ENCODE measurements at places on chromosomes 6 and 20.
A peak's percentile ranks its signal among the peaks of the same experiment; 100 is the strongest.

DNA sequence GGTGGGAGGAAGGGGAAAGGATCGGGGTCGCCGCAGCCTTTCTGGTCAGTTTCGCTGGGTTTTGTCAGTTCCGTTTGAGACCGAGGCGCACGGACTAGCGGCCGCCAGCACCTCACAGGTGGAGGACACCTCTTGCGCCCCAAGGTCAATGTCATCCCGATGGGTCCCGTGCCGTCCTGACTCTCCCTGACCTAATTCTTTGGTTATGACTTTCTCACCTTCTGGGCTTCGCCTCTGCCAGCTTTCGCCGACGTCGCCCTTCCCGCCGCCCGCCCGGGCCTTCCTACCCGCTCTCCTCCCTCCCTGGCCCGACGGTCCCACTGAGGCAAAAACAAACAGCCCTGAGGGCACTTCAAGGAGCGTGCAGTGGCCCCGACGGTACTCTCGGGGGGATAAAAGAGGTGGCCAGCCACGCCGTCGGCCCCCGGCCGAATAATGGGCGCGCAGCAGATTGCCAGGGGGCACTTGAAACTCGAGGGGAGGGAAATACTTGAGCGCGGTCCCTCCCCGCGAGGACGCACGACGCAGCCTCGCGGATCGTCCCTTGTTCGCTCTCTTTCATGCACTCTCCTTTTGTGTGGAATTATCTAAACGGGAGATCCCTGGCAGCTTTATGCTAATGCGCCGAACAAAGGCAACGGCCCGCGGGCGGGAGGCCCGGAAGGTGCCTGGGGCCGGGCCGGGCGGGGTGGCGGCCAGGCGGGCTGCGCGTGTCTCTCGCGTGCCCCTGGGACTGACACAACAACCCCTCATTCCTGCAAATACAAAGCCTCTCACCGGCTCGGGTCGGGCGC lies 3.9 kb upstream of the INSM1 start:
- no peak for DNase-seq

GRCh38 chr6:34536251-34536958 lies 19.7 kb downstream of the SPDEF start:
- DNase-seq = no peak

DNA sequence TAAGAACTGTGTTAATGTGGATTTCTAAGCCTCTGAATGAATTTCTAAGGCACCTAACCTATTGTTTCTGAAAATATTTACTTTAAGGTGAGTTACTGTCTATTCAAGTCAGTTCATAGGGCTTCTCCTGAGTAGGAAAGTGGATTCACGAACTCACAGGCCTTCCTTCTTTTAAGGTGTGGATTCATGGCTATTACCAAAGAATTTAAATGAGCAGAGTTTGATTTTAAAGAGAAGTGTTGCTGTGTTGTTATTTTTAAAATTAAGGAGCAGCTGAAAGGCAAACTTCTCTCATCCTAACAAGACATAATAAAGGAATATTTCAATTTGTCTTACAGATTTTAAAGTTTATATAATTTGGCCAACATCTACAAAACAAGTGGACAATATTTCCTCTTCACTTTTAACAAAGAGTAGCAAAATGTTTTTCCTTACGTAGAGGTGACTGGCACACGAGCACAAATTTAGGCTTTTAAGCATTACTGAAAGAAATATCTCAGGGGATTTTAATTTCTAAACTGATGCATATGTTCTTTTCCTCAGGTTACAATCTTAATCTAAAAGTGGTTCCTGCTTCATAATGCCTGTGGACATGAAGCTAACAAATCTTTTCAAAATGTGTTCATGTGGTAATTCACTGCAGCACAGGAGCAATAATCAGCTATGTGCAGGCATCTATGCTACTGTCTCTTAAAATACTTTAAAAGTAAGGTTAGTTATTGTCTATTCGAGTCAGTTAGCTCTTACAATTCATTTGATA lies 602 bp upstream of the TSPYL4 start:
- DNase-seq = no peak

DNA sequence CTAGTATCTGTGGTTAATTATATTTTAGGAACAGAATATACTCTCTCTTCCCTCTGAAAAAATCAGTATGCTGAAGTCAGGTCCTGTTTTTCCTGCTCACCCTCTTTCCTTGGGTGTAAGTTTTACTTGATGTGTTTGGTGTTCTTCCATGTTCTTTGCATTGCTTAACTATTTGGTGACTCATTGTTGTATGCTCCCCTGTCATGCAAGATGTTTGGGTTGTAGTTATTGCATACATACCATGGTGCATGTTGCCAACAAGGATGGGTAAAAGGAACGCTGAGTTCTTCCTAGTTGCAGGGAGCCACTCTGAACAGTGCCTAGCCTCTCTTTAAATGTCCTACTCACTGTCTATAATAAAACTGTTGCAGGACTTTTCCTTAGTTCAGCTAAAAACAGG lies 207.9 kb upstream of the LAMP5 start:
- no peak for DNase-seq

GRCh38 chr20:43667341-43668132 lies 623 bp downstream of the MYBL2 start:
- DNase-seq = no peak

DNA sequence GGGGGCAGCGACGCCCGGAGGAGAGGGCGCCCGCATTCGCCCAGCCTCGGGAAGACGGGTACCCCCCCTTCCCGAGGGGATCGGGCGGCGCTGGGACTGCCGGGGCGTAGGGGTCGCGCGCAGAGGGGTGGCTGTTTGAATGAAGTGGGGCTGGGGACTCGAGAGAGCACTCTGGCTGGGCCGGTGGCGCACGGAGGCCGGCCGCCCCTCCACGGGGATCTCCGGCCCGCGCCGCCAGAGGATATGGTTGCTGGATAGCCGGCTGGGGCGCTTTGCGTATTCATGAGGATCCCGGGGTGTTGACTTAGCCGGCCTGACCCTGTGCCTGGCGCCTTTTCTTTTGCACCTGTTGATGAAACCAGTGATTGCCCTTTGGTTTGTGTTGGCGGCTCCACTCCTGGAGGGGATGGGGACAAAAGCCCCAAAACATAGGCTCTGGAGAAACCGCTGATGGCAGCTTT lies 469 bp downstream of the SYNJ2 start:
- DNase-seq = no peak

- no peak for DNase-seq
Observed at GRCh38 chr6:149887343-149887742, 10.6 kb downstream of the RAET1E start.

- no peak for DNase-seq
Observed at GRCh38 chr6:54053881-54054391, 57.3 kb upstream of the MLIP start.

DNA sequence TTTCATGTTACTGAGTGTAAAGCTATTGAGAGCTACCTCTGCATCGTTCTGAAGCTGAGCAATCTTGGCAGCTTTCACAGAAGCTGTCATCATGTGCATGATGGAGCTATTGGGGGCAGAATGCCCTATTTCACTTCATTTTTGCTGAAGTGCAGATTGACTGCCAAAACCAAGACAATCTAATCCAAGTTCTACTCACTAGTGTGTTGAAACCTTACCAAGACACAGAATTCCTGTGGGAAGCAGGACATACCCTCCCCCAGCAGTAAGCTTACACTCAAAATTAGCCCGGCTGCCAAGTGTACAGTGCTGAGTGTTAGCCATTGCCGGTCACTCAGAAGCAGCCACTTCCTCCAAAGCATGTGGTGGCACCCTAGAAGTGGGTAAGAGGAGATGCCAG lies 177.3 kb upstream of the TENT5A start:
- no peak for DNase-seq

- DNase-seq = no peak
Observed at GRCh38 chr6:90126839-90127238, 169.8 kb downstream of the BACH2 start.

- DNase-seq = no peak
Observed at GRCh38 chr6:75834447-75834846, 85.4 kb downstream of the MYO6 start.

DNA sequence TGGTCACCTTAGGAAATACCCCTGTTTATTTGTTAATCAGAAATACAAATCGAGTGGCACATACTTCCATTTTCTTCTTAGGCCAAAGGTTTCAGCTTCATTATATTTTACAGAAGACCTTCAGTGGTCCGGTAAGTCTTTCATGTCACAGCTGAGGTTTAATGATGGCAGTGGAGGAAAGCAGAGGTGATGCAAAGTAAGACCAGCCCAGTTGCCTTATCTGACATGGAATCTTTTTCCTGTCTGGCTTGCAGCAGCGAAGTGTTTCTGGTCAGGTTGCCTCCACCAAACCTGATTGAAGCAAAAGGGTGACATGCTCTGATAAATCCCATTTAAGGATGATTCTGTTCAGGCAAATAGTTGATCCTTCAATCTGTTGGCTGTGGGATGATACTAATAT lies 100.0 kb downstream of the PRDM1 start:
- no peak for DNase-seq

GRCh38 chr6:70666706-70667105 lies 977 bp upstream of the SMAP1 start:
- DNase-seq = no peak

DNA sequence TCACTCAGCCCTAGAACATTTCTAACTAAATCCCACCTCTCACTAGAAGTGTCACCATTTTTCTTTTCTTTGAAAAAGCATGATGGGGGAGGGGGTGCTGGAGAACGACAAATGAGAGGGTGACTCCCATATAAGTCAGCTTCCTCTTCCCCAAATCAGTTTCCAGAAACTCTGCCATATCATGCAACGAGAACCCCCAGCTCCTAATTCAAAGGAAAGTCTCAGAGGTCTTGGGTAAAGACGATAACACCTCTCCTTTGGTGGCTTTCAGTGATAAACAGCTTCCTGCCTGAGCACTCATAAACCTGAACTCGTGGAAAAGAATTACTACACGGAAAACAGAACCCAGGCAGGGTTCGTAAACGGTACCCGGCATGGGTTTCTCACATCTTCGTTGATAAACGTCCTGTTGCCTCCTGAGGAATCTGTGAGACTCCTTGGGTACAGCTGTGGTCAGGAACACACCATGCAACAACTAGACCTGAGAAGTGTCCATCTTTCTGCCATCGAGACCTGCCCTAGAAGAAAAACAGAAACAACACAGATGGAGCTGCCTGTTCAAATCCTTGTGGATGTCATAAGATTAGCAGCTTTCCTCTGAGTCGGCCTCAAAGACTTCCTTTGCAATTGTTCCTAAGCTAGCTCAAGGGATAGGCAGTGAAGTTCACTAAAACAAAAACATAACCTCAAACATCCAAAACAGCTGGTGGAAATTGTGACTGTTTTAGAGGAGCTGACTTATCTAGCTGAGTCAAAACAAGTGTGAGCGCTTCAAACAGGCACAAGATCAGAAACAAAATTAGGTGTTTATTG lies 185.8 kb upstream of the PRDM1 start:
- peak; percentile 25 for DNase-seq

DNA sequence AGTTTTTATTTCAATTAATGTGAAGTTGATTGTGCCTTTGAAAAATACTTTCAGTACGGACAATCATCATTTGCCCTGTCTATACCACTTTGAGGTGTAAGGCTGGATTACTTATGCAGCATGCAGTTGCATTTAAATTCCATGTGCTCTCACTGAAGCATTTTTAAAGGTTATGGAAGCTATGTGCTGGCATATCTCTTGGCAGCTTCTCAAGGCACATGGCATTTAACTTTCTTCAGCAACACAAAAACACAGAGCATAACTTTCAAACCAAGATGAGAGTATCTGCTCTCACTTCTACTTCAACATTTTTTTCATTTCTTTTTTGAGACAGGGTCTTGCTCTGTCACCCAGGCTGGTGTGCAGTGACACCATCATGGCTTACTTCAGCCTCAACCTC lies 360.6 kb upstream of the RUNX2 start:
- no peak for DNase-seq

GRCh38 chr20:5688431-5688972 lies 61.7 kb upstream of the SHLD1 start:
- no peak for DNase-seq

DNA sequence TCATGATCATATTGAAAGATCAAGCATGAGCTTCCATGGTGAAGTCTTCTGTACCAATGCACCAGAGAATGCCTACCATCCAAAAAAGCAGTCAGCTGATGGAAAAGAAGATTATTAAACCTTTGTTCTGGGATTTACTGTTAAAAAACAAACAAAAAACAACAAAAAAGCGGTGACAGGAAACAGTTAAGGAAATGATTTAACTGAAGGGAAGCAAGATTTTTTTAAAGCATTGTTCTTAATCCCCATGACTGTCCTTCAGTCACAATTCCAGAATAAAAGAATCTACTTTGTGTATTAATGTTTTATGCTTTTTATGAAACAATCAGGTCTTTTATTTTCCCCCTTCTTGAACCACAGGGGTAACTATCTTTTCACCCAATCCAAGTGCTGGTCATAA lies 23.9 kb downstream of the FAM162B start:
- DNase-seq = no peak

GRCh38 chr20:8210749-8211148 lies 78.7 kb downstream of the PLCB1 start:
- DNase-seq = no peak

DNA sequence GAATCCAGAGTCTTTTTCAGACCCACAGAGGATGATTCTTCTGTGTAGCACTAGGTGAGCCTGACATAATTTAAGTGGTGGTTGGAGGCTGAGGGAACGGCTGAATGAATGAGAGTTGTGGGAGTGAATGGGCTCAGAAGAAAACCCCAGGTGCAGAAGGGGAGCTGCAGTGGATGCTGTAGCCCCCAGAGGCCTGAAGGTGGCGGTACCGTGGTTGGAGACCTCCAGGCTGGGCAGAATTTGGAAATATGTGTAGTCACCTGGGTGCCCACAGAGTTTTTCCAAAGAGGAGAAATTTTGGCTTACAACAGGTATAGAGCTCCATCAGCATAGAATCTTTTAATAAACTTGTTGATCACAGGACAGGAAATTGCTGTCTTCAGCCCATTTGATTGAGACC lies 6.5 kb upstream of the RAET1G start:
- no peak for DNase-seq

- no peak for DNase-seq
Observed at GRCh38 chr20:22775671-22776139, 191.3 kb upstream of the FOXA2 start.

GRCh38 chr6:52416629-52417151 lies 3.5 kb upstream of the EFHC1 start:
- peak; percentile 81 for DNase-seq

DNA sequence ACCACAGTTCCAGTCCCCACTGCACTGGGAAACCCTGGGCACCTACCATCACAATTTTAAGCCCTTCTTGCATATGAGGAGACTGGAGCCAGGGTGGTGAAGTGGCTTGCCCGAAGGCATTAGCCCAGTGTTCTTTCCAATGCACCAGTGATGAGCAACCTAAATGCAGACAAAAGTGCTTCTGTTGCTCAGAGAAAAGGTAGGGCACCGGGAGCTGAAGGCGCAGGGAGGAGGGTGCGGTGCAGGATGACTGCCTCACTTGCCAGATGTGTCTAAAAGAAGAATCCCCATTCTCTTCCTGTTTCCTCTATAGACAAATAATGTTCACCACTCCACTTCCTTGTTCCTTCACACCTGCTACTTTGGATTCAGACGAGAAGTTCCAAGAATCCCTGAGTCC lies 86.5 kb downstream of the QRSL1 start:
- no peak for DNase-seq

All from hematopoietic multipotent progenitor cell (in vitro differentiated cells).